ENCODE measurements at places on chromosomes 4 and X.
A peak's percentile ranks its signal among the peaks of the same experiment; 100 is the strongest.

- DNase-seq: no peak
These were observed 143.6 kb downstream of the SLIT2 start for GRCh38 chr4:20395160-20395773.

GRCh38 chrX:20060961-20061748 is 55.6 kb downstream of the MAP7D2 start:
- DNase-seq: no peak

GRCh38 chr4:3598695-3599227 is 66.5 kb upstream of the LRPAP1 start:
- no peak for DNase-seq

DNA sequence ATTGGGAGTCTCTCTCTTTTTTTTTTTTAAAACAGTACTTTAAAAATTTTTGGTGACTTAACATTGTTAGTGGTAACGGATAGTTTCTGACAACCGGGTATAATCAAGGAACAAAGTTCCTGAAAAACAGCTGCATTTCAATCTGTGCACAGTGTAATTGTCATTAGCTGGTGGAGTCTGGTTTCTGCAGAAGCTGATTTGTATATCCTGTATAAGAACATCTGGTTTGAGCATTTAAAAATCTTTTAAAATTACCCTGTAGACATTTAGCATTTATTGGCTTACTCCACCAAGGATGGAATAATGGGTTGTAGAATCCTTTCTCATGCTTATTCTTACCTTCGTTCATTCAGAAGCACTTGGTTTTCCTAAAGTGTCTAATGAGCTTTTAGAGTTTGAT is 11.2 kb downstream of the JADE1 start:
- DNase-seq: no peak

DNA sequence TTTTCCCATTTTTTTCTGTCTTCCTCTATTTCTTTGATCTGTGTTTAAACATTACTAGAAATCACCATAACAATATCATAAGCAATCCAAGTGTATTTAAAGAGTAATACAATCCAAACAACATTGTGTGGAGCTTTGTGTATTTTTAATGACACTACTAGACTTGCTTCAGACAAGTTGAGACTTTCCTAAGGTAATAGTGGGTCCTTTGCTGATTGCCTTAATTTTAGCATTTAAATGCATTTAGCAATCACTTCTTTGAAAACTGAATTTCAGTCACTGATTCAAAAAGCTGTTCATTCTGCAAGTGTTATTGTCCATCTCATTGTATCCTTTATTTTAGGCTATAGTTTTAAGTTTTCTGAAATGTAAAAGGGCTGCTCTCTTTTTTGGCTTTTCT is 804.8 kb downstream of the ADGRL3 start:
- no peak for DNase-seq

DNA sequence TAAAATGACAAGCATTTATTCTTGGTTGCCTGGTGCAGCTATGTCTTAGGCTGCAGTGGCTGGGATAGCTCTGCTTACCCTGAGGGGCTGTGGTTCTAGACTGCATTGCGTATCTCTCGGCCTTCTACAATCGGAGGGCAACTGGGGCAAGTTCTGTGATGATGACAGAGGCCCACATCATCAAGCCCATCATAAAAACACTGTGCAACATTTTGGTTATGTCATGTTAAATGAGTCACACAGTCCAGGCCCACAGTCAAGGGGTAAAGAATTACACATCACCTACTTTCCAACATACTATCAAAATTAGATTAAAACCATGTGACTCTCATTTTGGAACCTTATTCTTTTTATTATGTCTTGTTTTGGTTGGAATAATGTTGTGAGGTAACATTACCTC is 120.2 kb upstream of the GUCY1A1 start:
- no peak for DNase-seq

- no peak for DNase-seq
These were observed 166.1 kb downstream of the LRBA start for GRCh38 chr4:150849016-150849415.

- no peak for DNase-seq
These were observed 649.1 kb downstream of the GRID2 start for GRCh38 chr4:92952897-92953296.

DNA sequence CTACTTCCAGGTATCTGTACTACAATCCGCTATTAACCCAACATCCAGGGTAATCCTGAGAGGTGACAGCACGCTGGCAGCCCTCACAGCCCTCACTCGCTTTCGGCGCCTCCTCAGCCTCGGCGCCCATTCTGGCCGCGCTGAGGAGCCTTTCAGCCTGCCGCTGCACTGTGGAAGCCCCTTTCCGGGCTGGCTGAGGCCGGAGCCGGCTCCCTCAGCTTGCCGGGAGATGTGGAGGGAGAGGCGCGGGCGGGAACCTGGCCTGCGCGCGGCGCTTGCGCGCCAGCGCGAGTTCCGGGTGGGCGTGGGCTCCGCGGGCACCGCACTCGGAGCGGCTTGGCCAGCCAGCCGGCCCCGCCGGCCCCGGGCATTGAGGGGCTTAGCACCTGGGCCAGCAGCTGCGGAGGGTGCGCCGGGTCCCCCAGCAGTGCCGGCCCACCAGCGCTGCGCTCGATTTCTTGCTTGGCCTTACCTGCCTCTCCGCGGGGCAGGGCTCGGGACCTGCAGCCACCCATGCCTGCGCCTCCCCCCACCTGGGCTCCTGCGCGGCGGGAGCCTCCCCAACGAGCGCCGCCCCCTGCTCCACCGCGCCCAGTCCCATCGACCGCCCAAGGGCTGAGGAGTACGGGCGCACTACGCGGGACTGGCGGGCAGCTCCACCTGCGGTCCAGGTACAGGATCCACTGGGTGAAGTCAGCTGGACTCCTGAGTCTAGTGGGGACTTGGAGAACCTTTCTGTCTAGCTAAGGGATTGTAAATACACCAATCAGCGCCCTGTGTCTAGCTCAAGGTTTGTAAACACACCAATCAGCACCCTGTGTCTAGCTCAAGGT is 87.3 kb downstream of the PRSS12 start:
- DNase-seq: no peak

GRCh38 chrX:22234380-22234779 is 38.3 kb upstream of the CBLL2 start:
- DNase-seq: no peak

DNA sequence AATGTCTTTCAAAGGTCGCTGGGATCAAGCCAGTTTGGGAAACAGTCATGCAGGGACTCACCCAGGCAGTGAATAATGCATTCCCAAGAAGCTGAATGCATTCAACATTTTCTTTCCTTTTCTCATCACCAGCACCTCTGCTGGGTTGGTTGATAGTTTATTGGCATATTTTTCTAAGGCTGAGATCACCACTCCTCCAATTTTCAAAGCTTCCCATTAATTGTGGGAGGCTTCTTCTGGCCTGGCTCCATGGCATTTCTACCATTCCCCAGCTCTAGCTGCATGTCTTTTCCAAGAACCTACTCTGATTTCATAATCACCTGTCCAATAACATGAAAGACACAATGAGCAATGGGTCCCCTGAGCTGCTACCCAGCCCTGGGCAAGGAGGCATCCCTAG is 35.8 kb downstream of the CHRDL1 start:
- DNase-seq: peak; percentile 80

GRCh38 chrX:109624641-109625616 is at the start of gene KCNE5:
TSS of gene KCNE5 (minus strand) at chrX:109625172. CDS start at chrX:109625020, 152 bp downstream.
- DNase-seq: no peak

GRCh38 chr4:189615217-189615663 is 325.4 kb upstream of the FRG1 start:
- DNase-seq: no peak

DNA sequence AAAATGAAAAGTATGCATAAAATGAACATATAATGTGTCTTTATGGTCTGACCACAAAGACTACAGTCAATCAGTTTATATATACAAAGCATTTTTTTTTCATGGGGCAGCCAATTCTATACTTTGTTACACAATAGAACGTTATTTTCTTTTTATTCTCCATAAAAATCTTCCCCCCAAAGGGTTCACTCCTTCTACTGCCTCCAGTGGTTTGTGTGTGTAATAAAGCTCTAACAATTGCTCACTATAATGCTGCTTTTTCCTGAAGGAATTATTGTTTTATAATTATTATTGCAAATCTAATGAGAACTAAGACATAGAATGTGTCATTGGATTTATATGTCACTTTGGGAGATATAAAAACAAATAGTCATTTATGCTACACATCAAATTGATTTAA is 664.1 kb upstream of the PABPC4L start:
- no peak for DNase-seq

DNA sequence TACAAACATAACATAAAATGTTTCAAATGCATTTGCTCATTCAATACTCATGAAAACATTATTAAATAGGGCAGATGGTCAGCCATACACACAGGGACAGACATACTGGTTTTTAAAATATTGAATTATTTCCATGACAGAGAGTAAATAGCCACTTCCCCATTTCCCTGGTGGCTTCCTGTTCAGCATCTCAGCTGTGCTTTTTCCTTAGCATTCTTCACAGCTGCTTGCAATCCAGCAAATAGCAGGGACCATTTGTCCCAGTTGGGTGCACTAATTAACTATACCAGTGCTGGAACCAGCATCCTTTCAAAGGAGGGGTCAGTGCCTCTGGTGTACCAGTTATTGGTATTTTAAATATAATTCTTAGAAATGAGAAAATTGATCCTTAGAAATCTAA is 964.7 kb downstream of the RAB28 start:
- no peak for DNase-seq

DNA sequence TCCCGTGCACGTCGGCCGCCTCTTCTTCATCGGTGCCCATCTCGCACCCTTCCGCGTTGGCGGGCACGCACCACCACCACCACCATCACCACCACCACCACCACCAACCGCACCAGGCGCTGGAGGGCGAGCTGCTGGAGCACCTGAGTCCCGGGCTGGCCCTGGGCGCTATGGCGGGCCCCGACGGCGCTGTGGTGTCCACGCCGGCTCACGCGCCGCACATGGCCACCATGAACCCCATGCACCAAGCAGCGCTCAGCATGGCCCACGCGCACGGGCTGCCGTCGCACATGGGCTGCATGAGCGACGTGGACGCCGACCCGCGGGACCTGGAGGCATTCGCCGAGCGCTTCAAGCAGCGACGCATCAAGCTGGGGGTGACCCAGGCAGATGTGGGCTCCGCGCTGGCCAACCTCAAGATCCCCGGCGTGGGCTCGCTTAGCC is 1.4 kb downstream of the POU4F2 start:
- no peak for DNase-seq

DNA sequence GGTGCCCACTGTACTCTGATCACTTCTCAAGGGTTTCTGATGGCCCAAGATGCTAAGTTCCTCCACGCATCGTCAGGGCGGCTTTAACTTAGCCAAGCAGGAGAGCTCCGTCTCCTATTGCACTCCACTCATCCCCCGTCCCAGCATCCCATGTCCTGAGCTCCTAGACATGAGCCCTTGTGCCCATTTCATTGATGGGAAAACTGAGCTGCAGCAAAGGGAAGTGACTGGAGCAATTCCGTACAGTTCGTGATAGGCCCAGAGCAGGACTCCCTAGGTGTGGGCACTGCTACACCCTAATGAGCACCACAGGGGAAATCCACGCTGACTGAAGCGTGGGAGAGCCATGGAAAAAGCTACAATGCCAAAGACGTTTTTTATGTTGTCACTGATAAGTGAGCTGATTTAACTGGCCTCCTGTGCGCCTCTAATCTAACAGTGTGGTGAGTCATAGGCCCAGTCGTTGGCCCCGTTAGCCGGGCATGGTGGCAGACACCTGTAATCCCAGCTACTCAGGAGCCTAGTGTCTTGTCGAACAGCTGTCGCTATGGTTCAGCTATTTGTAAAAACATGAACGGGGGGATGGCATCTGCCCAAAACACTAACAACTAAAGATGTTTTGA is 14.9 kb downstream of the NSDHL start:
- no peak for DNase-seq

DNA sequence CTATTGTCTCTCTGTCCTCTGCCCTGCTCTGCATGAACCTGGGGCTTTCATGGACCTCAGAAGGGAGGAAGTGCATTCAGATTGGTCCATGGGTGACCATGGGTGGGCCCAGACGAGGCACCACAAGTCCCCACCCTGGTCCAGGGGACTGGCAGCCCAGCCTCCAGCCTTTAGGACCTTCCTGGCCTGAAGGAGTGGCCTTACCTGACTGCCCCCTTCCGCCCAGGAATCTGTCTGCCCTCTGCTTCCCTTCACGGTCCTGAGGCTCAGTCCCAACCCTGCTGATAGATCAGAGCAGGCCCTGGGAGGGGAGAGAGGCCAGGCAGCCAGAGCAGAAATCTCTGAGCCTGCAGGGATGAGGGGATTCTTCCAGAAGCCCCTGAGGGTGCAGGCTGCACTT is 455.4 kb downstream of the PCDH18 start:
- no peak for DNase-seq

- DNase-seq: no peak
These were observed 134.9 kb downstream of the MAML3 start for GRCh38 chr4:140018931-140019618.

DNA sequence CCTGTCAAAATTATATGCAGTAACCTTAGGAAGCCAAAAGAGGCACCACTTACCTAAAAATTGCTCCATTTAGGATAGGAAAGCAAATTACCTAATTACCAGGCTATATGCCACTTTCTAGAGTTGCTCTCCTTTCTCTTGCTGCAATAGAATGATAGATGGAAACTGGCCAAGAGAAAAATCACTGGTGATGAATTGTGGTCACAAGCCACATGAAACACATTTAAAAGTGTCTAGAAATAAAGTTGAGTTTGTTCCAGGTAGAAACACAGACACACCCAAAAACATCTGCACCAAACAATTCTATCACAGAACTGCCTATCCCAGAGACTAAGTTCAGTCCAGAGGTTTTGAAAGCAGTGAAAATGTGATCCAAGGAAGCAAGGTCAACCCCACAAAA is 337.7 kb downstream of the PCDH19 start:
- DNase-seq: no peak

DNA sequence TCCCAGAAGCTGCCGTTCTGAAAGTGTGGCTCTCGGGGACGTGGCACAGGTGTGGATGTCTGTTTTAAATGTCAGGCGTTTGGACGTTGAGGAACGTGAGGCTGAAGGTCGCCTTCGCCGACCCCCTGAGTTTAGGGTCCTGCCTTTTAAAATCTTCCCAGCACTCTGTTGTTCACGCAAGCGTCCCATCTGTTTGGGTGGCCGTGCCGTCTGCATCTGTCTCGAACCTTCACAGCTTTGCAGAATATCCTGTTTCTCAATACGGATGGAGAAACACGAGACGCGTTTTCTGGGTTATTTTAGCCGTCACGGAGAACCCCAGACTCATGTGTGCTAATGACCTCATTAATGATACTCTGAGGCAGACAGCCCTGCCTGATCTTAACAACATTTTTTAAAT is 31.5 kb downstream of the SHOX start:
- no peak for DNase-seq

Measured in BJ (cell line).